ENCODE measurements at places on chromosomes 6 and 20. TPM values are rescaled to one million over a fixed set of nuclear protein-coding genes. Genes with fewer than 3 reads are reported as not detected.

- peaks cover 3% of the 10 kb centered on the region for H3K4me1 ChIP-seq
- no peak overlapping the region for H3K27ac ChIP-seq
- no peak for DNase-seq
- H3K4me3 ChIP-seq = no peak overlapping the region
- H3K27me3 ChIP-seq = no peaks in the 10 kb centered on the region
These were observed 125.2 kb upstream of the ESR1 start for GRCh38 chr6:151682251-151682650.

GRCh38 chr6:1796706-1797529 is 187.2 kb downstream of the FOXC1 start:
- no peak overlapping the region for H3K27ac ChIP-seq
- no peaks in the 10 kb centered on the region for H3K36me3 ChIP-seq
- H3K4me1 ChIP-seq = peaks cover 4% of the 10 kb centered on the region
- no peak overlapping the region for H3K4me3 ChIP-seq

DNA sequence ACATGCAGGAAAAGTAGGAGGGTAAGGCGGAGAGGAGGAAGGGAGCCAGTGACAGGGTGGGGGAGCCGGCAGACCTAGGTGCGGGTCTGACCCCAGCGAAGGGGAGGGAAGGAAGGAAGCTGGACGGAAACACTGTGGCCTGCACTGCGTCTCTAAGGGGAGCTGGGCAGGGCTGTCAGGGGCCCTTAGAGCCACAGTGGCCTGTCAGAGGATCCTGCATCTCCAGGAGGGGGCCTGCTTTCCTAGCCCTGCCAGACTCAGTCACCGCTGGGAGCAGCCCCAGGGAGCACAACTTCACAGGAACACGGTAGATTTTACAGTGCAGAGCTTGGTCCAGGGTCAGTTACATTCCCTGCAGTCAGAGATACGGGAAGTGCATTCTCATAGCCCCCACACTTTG is 118.2 kb downstream of the PACRG start:
- no peaks in the 10 kb centered on the region for H3K36me3 ChIP-seq
- no peaks in the 10 kb centered on the region for H3K27me3 ChIP-seq
- no peak overlapping the region for H3K27ac ChIP-seq
- no peak overlapping the region for H3K4me3 ChIP-seq
- DNase-seq = no peak

DNA sequence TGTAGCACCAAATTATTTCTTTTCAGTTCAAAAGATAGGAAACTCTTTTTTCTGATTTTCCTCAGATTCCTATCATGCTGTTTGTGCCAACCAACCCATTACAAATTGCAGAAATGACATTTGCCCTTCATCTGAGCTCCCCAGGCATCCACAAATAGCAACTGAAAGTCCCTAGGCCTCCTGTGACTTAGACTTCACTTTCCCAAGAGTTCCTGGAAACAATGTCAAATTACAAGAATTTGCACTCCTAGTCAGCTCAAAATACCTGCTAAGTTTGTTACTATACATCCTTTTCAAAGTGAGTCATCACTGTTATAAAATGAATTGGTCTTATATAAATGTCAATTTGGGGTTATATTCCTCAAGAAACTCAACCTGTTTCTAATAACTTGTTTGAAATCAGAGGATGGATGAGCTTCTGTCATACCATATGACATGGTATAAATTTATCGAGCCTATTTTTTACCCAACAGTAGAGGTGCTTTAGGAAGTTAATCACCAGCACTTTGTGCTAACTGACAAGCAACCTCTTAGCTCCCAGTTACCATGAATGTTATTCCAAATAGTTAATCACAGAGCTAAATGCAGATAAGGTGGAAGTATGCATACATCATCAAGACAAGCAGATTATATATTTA is 256.5 kb downstream of the HACE1 start:
- no peaks in the 10 kb centered on the region for H3K36me3 ChIP-seq
- H3K27ac ChIP-seq = no peak overlapping the region
- H3K27me3 ChIP-seq = no peaks in the 10 kb centered on the region
- no peak overlapping the region for H3K4me3 ChIP-seq

GRCh38 chr20:57843941-57844625 is 134.3 kb upstream of the PMEPA1 start:
- no peaks in the 10 kb centered on the region for H3K27me3 ChIP-seq
- no peaks in the 10 kb centered on the region for H3K4me1 ChIP-seq
- no peak overlapping the region for H3K27ac ChIP-seq
- H3K4me3 ChIP-seq = no peak overlapping the region

MCCD1 gene
- total RNA-seq = not detected

- H3K4me3 ChIP-seq = no peak overlapping the region
- no peaks in the 10 kb centered on the region for H3K27me3 ChIP-seq
- no peak for DNase-seq
These were observed 37.1 kb downstream of the QRSL1 start for GRCh38 chr6:106666282-106667021.

Data from suprapubic skin (tissue), 4 donors.